ENCODE measurements at places on chromosomes 1 and 21.
A peak's percentile ranks its signal among the peaks of the same experiment; 100 is the strongest.

GRCh38 chr1:36367066-36367465 lies 18.7 kb downstream of the STK40 start:
- no peak for DNase-seq

GRCh38 chr21:44618909-44619308 lies 7.0 kb downstream of the KRTAP10-8 start:
- no peak for DNase-seq

DNA sequence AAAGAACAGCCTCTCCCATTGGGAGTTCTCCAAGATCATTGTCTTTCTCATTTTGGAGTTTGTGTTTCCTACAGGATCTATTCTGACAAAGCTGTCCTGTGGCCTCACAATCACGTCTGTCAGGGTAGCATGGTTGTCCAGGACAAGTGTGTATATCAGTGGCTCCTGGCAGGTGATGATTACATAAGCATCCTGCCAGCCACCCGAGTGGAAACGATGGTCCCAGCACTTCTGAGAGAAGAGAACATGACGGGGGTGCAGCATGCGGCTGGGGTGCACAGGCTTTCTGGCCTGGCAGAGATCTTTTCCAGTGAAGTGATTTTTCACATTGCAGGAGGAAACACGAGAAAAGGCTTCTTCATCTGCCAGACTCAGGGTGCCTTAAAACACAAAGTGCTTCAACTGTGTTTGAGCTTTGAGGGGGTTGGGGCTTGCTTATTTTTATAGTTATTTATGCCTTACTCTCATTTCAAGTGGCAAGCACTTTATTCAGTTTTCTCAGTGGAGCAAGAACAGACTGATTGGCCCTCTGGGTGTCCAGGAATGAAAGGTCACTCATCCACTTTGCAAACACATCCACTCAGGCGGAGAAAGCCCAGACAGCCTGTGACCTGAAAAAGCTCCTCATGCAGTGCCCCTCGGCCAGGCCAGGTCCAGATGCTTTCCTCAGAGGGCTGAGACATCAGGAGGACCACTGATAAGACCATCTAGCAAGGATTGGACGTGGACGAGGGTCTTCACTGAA lies 186.0 kb downstream of the DUSP10 start:
- no peak for DNase-seq

DNA sequence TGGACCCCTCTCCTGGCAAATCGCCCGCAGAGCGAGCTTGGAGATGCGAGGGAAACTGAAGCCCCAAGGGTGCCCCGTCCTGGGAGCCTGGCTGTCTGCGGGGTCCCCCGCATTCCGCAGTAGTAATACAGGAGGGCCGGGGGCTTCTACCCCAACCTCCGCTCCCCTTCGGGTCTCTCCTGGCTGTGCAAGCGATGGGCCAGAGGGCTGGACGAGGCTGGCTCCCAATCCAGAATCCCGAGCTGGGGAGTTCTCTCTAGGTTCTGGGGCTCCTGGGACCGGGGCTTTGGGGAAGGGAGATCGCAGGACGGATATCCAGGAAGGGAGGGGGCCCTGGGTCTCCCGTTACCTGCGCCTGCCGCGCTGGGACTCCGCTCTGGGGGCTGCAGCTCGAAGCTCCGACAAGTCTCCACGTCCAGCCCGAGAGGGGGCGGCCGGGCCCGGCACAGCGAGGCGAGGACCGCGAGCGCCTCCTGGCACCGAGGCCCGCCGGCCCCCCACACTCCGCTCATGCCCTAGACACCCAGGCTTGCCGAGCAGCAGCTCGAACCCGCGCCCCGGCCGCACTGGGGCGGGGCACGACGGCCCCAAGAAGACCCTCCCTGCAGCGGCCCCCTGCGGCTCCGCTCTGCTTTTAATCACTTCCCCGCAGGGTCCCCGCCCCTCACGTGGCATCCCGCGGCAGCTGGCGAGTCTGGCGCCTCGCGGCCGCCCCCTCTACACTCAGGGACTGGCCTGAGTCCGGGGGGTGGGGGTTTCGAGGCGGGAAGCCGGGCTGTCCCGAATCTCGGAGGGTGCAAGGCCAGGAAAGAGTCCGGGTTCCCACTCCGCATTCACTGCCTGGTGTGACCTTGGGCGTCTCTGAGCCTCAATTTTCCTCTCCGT lies at the start of gene SYT6:
SYT6 (minus strand) TSS at position 609 of the 885 bp plus-strand sequence; CDS start at position 512, 97 bp downstream.
- DNase-seq = peak; percentile 12

DNA sequence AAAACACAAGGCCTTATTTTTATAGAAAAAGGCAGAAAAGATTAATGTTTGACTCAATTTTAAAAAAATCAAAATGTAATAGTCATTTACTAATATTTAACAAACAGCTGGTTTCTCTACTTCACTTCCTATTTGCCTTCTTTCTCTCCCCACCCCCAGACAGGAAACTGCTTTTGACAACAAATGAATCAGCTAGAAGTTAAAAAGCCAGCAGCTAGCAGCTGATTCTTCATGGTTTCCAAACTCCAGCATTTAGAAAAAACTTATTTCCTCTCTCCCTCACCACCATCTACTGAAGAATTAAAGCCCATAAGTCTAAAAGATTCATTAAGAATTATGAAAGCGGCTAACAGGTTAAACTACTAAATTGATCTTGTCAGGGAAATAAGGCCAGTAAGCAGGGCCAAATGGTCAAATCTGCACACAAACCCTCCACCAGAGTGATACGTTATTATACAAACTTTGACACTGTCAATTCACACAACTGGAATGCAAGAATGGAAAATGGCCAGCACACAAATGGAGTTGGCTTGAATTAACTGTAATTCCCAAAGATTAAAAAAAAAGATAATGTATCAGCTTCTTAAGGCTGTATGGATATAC lies 4.0 kb downstream of the WDR26 start:
- peak; percentile 36 for DNase-seq

- DNase-seq = peak; percentile 72
Measured at GRCh38 chr21:35563885-35564451, 496.4 kb downstream of the SETD4 start.

- DNase-seq = peak; percentile 87
Measured at GRCh38 chr1:230310381-230311163, 115.6 kb downstream of the PGBD5 start.

- DNase-seq = no peak
Measured at GRCh38 chr21:40672602-40673001, 174.4 kb downstream of the DSCAM start.

DNA sequence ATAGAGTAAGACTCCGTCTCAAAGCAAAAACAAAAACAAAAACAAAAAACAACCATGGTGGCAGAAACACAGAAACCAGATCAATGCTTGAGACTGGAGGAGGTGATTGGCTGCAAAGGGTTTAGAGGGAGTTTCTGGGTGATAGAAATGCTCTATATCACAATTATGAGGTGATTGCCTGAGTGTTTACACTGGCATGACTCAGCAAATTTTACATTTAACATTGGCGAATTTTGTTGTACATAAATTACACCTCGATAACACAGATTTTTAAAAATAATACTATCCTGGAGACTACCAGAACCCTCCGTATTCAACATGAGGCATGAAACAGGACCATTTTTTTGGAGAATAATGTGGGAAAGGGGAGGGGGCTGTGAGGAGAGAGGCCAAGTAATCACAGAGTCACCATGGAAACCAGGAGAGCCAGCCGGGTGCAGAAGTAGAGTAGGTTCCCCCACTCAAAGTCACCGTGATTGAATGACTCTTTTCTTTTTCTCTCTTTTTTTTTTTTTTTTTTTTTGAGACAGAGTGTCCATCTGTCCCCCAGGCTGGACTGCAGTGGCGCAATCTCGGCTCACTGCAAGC lies 24.3 kb downstream of the HEYL start:
- DNase-seq = no peak

DNA sequence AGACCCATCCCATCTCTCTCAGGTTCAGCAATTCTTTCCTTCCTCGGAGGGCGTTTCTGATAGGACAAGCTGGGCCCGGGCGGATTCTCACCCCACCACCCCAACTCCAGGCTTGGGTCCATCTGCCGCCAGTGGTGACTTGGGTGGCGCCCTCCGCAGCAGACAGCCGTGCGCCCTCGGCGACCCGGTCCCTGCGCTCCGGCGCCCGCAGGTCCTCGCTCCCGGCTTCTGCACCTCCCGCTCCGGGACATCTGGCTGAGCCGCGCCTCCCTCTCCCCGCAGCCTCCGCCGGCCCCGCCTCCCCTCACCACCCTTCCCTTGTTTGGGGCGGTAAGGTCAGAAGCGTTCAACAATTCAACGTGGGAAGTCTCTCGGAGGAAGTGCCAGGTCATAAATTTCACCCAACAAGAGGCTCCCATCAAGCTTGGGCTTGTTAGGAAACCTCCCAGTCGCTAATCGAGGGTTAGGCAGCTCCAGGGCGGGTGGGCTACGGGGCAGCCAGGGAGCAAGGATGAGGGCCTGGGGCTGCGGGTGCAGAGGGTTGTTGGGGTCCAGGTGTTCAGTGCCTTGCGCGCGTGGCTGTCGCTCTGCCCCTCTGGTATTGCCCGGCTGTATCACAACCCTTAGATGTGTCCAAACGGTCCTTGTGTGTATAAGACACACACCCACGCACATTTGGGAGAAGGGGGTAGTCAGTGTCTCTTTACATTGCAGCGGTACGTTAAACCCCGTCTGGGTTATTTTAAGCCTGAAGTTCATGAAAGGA lies 39.8 kb downstream of the OLIG1 start:
- DNase-seq = no peak

DNA sequence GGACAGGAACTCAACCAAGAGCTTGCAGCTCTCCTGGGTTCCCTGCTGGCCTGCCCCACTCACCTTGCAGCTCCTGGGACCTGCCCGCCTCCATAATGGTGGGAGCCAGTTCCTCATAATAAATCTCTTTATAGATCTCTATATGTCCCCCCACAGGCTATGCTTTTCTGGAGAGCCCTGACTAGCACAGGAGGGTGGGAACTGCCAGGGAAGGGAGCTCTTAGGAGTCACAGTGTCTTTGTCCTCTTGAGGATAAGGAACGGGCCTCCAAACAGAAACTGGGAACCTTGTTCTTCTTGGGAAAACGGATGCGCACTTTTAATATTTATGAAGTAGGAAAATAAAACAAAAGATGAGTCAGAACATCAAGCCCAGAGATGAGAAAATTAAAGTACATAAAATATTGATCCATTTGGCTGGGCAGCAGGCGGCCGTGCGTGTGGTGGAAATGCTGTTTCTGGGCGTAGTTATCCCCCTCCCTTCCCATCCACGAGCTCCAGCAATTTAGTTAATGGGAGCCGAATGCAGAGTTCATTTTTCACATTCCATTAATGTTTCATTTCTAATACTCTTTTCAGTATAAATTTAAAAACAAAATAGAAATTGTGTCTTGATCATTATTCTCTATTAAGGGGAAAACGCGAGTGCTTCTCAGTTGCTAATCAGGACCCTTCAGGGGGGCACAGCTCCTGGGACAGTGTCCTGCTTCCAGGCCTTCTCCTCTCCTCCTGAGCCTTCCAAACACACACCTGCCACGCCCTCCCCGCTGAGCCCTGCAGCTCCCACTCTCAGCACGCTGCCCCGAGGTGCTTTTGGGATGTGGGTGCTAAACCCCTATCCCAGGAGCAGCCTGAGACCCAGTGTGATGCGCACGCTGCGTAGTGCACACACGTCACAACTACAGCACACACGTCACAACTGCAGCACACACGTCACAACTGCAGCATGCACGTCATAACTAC lies 323.3 kb upstream of the AJAP1 start:
- DNase-seq = no peak

Measured in body of pancreas (tissue), 4 donors.